ENCODE measurements at places on chromosomes 11 and 22. TPM values are rescaled to one million over a fixed set of nuclear protein-coding genes. Genes with fewer than 3 reads are reported as not detected.

DNA sequence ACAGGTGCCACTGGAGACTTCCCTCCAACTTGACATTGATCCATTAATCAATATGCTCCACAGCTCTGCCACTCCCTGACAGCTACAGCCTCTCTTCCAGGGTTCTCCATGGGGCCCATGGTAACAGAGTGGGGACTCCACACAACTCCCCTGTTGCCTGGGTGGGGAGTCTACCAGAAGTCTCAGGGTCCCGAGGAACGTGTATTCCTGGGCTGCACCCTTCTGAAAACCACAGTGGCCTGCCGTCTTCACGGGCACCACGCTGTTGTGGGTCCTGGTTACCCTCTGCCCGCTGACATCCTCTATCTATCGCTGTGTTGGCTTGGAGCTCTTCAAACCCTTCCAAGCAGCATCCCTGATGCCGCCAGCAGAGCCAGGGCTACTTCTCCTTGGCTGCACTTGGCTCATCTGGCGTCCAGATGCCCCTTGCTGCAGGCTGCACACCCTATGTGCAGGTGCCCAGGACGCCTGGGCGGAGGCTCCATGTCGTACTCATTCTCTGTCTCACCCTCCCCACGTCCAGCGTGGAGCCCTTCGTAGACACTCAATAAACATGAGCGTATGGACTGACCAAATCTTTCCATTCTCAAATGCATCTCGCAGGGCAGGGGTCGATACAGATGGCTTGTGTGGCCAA, 1341.8 kb downstream of the TBC1D22A start:
- ATAC-seq: no peak
- H3K4me3 ChIP-seq: no peak overlapping the region
- H3K4me1 ChIP-seq: no peaks in the 10 kb centered on the region
- no peaks in the 10 kb centered on the region for H3K36me3 ChIP-seq

DNA sequence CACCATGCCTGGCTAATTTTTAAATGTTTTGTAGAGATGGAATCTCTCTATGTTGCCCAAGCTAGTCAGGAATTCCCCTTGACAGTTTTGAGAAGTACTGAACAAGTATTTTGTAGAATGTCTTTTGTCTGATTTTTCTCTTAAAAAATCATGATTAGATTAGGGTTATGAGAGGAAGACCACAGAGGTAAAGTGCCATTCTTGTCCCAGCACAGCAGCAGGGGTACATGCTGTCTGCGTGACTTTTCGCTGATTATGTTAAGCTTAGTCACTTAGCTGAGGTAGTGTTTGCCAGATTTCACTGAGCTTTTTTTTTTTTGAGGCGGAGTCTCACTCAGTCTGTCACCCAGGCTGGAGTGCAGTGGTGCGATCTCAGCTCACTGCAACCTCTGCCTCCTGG, 13.6 kb upstream of the NUP160 start:
- peaks cover 44% of the 10 kb centered on the region for H3K4me1 ChIP-seq
- H3K27ac ChIP-seq: no peak overlapping the region
- no peaks in the 10 kb centered on the region for H3K36me3 ChIP-seq
- no peak overlapping the region for H3K4me3 ChIP-seq
- no peaks in the 10 kb centered on the region for H3K27me3 ChIP-seq

DNA sequence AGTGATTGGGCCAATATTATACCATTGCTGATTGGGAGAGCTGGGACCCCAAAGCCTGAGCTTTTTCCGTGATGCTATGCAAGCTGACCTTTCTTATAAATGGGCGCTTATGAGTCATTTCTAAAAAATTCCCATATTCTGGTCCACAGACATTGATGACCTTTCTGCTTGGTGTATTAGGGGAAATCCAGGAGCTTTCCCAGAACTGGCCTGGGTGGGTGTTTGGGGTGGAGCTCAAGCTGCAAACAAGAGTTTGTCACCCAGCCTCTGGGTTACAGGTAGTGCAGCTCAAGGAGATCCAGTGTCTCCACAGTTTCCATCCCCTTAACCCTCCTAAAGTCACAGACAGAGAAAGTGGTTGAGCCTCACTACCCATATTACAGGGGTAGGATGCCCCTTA, 67.7 kb downstream of the CCDC81 start:
- no peak overlapping the region for H3K4me3 ChIP-seq
- no peaks in the 10 kb centered on the region for H3K4me1 ChIP-seq
- peak overlapping the region; percentile 8 for H3K27ac ChIP-seq
- ATAC-seq: no peak

GRCh38 chr11:88102598-88102934, 72.7 kb downstream of the RAB38 start:
- ATAC-seq: no peak
- H3K36me3 ChIP-seq: no peaks in the 10 kb centered on the region
- no peaks in the 10 kb centered on the region for H3K27me3 ChIP-seq
- no peaks in the 10 kb centered on the region for H3K4me1 ChIP-seq

GRCh38 chr22:40818747-40819598, at the start of gene SLC25A17:
TSS of gene SLC25A17 (minus strand) at chr22:40819346. CDS start at chr22:40819248, 98 bp downstream.
- H3K4me1 ChIP-seq: peaks cover 13% of the 10 kb centered on the region
- peak within 1 kb of the TSS; percentile 60 for H3K27ac ChIP-seq
- peak within 1 kb of the TSS; percentile 73 for H3K4me3 ChIP-seq
- no peaks in the 10 kb centered on the region for H3K36me3 ChIP-seq
- H3K27me3 ChIP-seq: no peaks in the 10 kb centered on the region

- H3K27ac ChIP-seq: no peak overlapping the region
- no peaks in the 10 kb centered on the region for H3K4me1 ChIP-seq
- H3K27me3 ChIP-seq: no peaks in the 10 kb centered on the region
- no peak for ATAC-seq
Observed at GRCh38 chr11:114586797-114587196, 8.8 kb downstream of the NXPE4 start.

Gene PRR5L
- 9.7 TPM for total RNA-seq

Gene FAM111B
- total RNA-seq: not detected

Gene SYVN1
- total RNA-seq: 19.0 TPM

Gene OR51Q1
- total RNA-seq: not detected

Gene OR4C46
- not detected for total RNA-seq
